ENCODE measurements at places on chromosomes 3 and 15.

DNA sequence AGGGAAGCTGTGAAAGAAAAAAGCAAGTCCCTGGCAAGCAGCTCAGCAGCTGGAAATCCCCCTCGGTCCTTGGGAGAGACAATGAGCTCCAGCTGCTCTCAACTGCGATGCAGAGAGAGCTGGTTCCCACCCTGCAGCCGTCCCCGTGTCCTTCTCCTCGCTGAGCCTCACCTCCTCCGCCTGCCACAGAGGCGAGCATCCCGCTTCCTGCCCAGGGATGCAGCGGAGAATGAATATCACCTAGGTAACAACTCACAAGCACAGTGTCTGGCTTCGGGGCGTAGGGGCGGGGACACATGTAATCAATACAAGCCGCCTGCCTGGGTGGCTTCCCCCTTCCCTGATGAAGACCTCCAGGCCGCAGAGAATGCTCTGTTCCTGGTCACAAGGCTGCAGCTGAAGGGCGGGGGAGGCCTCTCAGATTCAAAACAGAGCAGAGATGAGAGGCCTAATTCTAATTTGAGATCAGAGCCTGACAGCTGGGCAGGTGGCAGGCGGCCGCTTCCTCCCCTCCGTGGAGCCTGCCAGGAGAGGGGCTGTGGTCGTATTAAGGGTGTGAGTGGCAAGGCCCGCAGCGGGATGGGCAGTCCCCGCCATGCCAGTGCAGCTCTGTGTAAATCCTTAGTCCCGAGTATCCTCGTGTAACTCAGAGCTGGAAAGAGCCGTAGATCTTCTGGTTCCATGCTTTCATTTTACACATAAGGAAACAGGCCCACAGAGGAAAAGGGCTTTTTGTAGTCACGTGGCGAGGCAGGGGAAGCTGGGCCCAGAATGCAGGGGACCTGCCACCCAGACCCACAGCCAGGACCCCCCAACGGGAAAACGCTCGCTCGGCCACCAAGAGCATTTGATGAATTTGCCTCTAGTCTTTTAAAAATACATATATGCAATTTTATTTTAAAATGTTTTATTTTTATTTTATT, 24.3 kb downstream of the ZDHHC19 start:
- no peak for DNase-seq

- no peak for DNase-seq
Measured at GRCh38 chr3:130702985-130703384, 43.6 kb downstream of the PIK3R4 start.

DNA sequence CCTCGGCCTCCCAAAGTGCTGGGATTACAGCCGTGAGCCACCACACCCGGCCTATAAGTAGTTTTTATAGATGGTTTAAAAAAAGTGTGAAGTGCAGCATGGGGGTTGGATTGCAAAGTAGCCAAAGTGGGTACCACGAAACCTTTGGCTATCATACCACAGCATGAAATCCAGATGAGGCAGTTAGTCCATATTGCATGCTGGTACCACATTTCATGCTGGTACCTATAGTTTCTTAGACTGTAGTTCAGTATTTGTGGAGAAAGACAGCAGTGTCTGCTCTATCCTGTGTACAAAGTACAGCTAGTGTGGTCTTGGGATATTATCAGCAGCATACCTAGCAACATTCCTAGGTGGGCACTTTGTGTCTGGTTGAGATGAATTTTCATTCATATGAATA, 11.8 kb downstream of the ZNF609 start:
- DNase-seq = no peak

DNA sequence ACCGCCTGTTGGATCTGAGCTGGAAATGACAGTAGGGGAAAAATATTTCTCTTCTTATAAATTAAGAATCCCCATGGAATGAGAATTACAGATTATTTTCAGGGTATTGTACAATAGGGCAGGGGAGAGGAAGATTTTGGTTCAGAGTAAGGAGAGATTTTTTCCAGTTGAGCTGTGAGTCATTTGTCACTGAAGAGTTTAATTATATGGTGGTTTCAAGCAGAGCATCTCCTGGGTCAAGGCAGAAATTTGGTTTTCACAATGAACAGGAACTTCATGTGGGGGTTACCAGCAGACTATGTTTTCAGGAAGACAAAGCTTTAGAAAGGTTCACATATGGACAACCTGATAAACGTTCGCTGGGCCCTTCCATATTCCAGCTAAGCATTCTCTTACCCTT, 182.8 kb upstream of the NR2E3 start:
- no peak for DNase-seq

GRCh38 chr3:33077976-33078375, 19.0 kb downstream of the GLB1 start:
- no peak for DNase-seq

DNA sequence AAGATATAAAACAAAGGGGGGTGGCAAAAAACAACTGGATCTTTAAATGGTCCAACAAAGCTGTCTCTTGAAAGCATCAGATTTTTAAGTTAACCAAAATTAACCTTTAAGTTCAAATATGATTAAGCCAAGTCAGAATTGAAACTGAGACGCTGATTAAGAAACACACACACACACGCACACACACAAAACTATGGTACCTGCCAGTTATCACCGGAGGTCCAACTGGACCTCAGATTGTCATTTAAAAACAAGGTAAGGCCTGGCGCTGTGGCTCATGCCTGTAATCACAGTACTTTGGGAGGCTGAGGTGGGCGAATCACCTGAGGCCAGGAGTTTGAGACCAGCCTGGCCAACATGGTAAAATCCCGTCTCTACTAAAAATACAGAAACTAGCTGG, 10.4 kb downstream of the ARF4 start:
- no peak for DNase-seq

GRCh38 chr3:125240496-125240895, 27.9 kb upstream of the SLC12A8 start:
- DNase-seq = no peak

DNA sequence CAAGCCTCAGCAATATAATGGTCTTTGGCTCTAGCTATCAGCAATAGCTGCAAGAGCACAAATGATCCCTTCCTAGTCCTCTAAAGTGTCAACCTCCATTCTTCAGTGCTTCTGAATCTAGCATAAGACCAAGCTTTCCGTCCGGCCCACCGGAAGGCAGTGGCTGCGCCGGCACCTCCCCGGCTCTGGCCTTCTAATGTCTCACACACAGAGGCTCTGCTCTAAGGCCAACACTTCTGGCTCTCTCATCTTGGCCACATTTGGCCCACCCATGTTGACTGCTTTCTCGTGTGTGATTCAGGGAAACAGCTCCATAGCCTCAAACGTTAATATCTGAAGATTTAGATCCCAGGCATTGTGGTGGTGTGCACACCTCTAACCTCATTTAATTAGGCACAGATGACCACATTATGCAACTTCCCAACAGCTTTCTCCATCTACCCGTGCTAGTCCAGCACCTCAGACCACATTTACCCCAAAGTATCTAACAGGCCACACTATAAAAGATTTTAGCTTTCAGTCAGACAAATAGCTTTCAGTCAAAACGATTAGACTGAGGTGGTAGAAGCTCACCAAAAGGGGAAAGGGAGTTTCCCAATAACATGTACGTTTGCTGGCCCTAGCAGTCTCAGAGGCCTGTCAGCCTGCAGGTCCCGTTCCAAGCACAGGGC, 19.3 kb downstream of the SLC51A start:
- no peak for DNase-seq

- no peak for DNase-seq
Measured at GRCh38 chr15:92104072-92104471, 250.6 kb downstream of the SLCO3A1 start.

DNA sequence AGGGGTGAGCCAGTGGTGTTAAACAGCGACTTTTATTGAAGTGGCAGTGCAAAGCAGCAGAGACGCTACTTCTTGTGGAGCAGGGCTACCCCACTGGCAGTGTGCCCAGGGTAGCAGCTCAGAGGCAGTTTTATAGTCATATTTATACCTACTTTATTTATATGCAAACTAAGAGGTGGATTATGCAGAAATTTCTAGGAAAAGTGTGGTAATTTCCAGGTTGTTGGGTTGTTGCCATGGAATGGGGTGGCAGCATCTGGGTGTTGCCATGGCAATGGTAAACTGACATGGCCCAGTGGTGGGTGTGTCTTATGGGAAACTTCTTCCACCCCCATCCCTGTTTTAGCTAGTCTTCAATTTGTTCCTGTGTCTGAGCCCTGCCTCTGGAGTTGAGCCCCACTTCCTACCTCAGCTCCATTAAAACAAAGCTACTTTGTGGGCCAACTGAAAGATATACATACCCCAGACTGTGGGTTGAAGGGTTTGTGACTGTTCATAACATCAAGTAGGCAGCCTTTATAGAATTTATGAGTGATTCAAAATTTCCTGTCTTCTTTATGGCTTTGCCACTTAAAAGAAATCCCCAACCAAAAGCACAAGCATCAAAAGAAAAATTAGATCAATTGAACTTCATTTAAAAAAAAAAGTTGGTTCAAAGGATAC, 60.3 kb downstream of the EBLN2 start:
- DNase-seq = no peak

- no peak for DNase-seq
Measured at GRCh38 chr15:100727291-100727851, 125.0 kb downstream of the ASB7 start.

DNA sequence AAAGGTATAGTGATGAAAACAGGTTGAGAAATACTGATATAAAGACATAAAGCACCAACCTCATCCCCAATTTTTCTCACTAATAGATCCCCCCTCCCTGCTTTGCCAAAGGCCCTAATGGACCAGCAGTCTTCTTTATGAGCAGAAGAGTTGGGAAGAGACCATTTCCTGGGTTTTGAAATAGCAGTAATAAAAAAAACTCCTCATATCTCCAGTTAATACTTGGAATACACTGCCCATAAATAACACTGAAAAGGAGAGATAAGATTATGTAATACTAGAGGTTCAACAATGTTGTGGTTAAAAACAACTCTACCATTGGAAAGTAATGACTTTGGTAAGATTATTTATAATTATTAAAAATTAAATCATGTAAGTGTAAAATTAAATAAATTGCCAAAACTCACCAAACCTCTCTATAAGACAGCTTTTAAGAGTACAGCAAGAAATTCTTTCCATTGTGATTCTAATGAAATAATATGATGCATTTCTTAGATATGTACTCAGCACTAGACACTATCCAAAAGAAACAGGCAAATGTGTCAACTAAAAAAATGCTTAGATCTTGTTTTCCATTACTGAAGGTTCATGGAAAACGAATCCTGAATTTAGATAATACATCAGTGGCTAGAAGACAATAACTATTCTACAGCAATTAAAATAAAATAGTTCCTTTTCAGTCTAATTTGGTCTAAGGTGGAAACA, 88.2 kb downstream of the FAIM start:
- DNase-seq = no peak

All from Karpas-422 (cell line).